ENCODE measurements at places on chromosomes 12 and 14. TPM values are rescaled to one million over a fixed set of nuclear protein-coding genes. Genes with fewer than 3 reads are reported as not detected.
A peak's percentile ranks its signal among the peaks of the same experiment; 100 is the strongest.

- no peak for DNase-seq
These were observed 457.4 kb downstream of the FOXG1 start for GRCh38 chr14:29223947-29224346.

DNA sequence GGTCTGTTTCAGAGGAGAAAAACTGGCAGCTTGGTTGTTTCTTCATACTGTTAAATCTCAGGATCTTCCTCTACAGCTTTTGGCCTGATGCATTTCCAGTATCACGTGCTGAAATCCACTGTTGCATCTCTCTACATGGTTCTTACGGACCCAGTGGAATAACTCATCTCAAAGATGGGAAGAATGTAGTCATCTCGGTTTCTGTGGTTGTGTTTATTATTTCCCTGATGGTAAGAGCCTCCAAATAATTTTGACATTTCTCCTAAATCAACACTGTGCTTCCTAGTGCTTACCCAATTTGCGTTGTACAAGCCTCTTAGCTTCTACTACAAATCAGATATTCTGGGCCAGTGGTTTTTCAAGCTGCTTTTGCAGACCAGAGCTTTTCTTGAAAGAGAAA lies 812.8 kb downstream of the C12orf50 start:
- no peak for DNase-seq

The CMA1 gene
- total RNA-seq, result not detected

GRCh38 chr12:67811437-67812361 lies 163.2 kb downstream of the DYRK2 start:
- peak; percentile 84 for DNase-seq

DNA sequence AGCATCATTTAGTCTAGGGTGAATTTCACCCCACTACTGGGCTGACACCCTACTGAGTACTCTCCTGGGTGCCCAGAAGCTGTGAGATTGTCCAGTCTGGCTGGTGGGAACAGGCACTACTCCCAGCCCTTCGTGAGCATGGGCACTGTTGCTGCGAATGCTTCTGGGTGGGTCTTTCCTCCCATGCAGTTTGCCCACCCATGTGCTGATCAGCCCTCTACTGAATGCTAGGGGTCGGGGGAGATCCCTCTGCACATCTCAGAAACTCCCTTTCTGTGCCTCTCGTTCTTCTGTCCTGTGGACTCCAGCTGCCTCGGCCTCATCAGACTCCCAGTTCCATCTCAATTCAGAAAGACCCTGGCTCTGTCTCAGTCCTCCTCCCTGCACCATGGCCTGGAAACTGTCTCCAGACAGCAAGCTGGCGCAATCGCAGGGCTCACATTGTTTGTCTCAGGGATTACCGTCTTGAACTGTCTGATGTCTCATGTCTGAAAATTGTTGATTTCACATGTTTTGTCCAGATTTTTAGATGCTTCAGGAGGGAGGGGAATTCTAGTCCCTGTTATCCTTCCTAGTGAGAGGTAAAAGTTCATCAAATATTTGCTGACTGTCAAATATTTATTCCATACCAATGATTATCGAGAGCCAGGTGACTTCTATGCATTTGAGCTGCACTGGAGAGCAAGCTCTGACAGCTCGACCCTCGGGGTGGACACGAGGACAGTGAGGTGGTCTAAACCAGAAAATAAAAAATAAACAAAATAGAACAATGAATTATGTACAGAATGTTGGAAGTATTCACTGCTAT lies 316.6 kb upstream of the RTL1 start:
- DNase-seq, result no peak

DNA sequence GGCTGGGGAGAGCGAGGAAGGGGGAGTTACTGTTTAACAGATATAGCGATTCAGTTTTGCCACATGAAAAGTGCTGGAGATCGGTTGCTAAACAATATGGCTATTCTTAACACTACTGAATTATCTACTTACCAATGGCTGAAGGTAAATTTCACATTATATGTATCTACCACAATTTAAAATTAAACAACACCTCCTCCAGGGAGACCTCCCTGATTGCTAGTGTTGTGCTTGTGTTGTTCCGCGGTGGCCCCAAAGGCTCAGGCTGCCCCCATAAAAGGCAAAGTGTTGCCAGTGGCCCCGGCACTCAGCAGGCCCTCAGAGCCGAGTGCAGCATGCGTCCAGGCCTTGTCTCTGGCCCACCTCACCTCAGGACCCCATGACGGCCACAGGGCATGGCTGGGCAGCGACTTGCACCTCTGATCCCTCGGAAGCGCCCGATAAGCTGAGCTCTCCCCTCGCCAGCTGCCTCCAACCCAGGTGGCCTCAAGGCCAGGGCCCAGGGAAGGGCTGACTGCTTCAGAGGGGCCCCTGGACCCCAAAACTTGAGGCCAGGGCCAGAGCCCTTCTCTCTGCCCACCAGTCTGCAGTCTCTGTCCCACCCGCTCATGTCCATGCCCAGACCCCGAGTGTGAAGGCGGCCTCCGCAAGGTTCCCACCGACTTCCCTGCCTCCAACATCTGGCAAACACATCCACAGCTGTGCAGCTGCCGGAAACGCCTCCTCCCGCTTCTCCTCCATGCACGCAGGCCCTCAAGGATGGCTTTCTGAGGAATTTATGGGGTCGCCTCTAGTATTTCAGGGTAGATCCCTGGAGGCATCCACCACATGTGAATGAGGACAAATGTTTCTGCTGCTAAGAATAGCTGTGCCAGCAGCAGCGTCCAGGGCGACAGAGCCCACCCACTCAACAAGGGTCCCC lies 60.0 kb downstream of the NCOR2 start:
- DNase-seq, result no peak

The KRT2 gene
- 0.23 TPM for total RNA-seq

Measured in PC-3 (cell line).